Stimulated activated CD4-positive, alpha-beta T cell treated with anti-CD3 and anti-CD28 coated beads, Interleukin-1b, Interleukin-23, amount 100 ng/mL, for 1 hour (primary cell): ENCODE measurements at places on chromosomes 16 and 17.

- DNase-seq, result no peak
Observed at GRCh38 chr17:51946311-51946710, 212.2 kb downstream of the CA10 start.

- DNase-seq, result no peak
Observed at GRCh38 chr17:74836691-74837467, 22.8 kb downstream of the GRIN2C start.

- no peak for DNase-seq
Observed at GRCh38 chr17:82097919-82098168, 192 bp downstream of the FASN start.

GRCh38 chr16:19437280-19437679 lies 19.6 kb downstream of the TMC5 start:
- DNase-seq, result no peak

DNA sequence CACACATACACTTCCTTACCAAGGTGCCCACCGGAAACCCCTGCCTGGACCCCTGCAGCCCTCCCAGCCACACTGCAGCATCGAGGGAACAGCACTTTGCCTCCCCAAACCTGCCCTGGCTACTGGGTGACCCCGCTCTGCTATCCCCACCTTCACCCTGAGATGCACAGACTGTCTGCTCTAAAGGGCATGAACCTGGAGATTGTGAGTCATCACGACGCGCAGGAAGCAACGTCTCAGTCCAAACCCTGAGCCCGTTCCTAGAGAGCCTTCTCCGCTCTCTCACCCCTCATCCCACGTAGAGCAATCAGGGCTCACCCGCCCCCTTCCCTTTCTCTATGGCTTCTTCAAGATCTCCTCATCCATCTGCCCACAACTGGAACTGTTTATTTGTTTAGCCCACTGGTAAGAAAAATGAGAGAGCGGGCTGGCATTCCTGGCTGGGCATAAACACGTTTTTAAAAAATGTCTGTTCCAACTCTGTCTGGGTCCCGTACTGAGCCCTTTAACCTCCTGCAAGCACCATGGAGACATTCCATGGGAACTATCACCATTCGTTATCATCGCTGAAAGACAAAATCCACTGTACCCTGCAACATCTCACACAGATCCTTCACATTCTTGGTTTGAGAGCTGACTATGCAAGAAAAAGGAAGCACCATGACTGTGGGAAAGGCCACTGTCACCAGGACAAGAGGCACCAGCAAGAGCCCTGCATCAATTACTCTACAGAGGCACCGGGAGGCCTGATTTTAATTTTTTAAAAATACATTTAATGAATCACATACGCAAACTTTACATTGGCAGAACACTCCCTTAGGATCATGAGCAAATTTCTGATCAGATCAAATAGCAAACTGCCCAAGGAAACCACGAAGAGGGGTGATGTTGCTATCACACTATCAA lies 28.2 kb downstream of the ZFHX3 start:
- DNase-seq, result no peak

GRCh38 chr17:68701046-68701445 lies 99.9 kb upstream of the FAM20A start:
- no peak for DNase-seq

DNA sequence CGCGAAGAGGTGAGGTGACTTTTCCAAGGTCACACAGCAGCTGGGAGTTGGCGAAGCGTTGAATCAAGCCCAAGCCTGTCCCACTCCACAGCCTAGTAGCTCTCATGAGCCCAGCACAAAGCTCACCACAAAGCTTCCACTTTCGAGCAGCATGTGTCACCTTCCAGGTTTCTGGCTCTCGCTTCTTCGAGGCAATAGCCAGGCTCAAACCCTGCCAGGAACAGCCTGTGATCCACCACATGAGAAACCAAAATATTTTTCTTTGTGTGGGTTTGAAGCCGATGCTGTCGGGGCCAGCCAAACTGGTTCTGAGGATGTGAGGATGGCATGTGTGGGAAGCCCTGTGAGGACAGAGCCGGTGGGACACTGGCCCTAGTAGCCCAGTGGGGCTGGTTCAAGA lies 68.1 kb downstream of the COG7 start:
- no peak for DNase-seq

DNA sequence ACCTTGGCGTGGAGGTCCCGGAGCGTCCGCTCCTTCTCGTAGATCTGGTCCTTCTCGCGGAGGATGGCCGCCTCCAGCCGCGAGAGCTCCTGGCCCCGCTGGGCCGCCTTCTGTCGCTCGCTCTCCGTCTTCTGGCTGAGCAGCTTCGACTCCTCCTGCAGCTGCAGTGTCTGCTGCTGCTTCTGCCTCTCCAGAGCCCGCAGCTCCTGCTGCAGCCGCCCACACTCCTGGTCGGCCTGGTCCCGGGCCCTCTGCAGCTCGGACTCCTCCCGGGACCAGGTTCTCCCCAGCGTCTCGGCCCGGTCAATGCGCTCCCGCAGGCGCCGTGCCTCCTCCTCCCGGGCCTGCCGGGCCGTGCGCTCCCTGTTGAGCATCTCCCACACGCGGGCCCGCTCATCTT lies 7.6 kb downstream of the CDK3 start:
- DNase-seq, result no peak

GRCh38 chr16:77386831-77387814 lies 47.7 kb downstream of the ADAMTS18 start:
- no peak for DNase-seq

GRCh38 chr17:45948498-45948880 lies 50.6 kb upstream of the STH start:
- no peak for DNase-seq

DNA sequence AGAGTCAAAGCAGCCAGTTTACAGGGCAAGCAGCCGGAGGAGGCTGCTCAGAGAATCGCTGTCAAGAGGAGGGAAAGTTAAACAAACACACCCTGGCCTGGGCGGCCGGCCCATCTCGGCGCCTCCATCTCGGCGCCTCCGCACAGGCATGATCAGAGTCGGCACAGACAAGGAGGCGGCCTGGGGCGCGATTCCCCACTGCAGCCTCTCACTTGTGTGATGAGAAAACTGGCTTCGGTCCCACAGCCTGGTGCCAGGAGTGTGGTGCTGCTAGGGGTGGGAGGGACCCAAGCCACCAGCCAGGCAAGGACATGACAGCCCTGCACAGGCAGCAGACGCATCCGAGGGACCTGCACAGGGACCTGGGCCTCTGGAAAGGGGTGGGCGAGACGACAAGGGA lies 17.7 kb downstream of the SLC38A10 start:
- no peak for DNase-seq

DNA sequence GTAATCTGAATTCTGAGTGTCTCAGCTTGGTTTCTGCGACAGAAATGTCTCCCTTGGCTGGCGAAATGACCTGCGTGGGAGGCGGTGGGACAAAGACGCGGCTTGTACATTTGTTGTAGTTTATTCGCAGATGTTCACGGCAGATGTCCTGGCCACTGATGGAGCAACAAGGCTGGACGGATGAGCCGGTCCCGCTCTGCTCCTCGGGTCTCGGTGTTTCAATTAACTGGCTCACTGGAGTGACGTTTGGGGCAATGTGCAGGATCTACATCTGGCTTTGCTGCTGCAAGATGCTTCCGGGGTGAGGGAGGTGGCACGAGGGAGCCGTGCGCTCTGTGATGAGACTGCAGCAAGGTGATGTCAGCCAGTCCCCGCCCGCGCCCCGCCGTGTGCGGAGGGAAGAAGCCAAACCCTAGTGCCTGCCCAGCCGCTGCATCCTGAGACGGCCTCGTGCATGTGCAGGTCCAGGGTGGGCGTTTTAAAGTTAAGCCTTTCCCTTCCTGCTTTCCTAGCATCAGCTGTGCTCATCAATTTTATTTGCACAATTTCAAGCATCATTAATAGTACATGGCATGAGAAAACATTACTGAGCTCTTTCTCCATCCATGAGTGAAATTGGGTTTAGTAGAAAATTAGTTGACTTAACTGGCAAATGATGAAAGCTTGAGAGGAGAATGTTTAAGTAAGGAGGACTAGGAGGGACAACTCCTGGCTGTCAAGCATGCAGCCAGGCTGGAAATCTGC lies 44.4 kb downstream of the MGAT5B start:
- no peak for DNase-seq

DNA sequence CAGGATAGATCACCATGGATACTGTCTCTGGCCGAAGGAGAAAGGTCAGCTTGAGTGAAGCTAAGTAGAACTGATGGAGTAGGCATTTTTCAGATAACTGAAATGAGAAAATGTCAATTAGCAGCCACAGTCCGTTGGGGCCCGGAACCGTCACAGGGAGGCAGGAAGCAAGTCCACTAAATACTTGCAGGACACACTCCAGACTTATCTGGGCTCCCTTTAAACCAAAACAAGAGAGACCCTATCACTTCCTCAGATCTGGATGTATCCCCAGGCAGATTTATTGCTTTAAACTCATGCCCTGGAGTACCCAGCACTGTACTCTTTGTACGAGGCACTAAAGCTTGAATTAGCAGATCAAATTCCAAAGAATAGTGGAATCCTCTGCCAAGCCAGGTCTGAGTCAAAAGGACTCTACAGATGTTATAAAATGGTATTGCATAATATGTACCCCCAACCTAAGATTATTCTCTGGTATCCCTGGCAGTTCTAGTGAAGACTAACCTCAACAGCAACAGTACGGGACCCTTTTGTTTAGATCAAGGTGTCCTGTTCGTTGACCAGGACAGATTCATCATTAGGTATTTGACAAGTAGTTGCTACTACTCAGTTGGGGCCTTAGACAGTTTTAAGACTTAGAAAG lies 8.1 kb downstream of the ZP2 start:
- no peak for DNase-seq

DNA sequence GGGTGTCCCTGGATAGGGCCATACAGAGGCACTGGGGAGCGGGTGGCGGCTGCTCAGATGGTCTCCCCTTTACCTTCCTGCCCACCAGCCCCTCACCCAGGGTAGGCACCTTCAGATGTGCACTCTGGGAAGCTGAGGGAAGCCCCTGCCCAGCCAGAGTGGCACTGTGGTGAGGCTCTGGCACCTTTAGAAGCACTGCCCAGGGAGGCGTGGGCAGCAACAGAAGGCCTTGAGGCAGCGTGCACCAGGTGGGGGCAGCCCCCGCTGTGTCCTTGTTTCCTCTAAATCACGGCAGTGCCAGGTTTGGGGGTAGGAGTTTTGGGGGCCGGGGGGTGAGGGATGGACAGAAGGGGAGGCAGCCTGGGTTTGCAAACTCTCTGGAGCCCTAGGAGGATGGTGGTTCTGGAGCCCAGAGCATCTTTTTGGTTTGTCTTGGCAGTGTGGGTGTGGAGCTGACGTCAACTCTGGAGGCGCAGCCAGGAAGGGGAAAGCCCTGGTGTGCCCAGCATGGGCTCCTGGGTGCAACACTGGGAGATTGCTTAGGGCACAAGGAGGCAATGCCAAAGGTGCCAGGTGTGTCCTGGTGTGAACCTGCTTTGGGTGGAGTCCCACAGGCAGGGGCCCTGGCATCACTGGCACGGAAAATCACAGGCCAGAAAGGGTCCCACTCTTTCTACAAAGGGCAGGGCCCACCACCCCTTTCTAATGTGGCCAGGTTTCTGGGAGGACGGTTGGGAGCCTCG lies 23.1 kb upstream of the CDC42EP4 start:
- no peak for DNase-seq

DNA sequence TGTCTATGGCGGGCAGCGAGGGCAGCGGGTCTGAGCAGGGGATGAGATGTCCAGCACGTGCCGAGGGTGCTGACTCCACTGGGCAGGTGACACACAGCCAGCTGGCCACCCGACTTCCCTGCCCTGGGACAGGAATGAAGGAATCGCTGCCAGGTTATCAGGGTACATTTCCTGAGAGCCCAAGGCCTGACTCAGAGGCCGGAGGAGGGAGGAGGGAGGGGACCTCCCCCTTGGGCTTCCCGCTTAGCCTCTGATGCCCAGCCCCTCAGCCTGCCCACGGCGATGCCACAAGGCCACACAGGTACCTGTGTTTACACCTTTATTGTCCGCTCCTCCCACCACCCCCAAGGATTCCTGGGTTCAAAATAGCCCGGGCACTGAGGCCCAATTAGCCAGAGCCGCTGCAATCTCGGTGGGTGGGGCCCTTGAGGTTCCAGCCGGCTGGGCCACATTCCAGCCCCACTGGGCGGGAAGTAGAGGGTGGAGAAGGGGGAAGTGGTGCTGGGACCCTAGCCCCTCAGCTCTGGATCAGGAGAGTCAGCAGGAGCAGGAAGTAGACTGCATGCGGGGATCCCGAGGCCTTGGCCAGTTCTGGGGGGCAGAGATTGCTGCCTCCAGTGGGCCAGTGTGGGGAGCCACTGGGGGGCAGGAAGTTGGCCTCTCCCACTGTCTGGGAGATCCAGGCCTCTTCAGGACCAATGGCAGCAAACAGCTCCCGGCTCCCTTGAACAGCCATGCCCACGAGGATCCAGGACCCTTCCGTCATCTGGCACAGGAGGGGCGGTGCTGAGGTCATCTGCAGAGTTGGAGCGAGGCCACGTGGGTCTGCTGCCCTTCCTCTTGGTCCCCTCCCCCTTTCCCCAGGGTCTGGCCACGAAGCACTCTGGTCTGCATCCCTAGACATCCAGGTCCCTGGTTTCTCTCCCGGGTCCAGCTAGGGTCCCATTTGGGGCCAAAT lies 3.4 kb upstream of the PRSS8 start:
- DNase-seq, result no peak

DNA sequence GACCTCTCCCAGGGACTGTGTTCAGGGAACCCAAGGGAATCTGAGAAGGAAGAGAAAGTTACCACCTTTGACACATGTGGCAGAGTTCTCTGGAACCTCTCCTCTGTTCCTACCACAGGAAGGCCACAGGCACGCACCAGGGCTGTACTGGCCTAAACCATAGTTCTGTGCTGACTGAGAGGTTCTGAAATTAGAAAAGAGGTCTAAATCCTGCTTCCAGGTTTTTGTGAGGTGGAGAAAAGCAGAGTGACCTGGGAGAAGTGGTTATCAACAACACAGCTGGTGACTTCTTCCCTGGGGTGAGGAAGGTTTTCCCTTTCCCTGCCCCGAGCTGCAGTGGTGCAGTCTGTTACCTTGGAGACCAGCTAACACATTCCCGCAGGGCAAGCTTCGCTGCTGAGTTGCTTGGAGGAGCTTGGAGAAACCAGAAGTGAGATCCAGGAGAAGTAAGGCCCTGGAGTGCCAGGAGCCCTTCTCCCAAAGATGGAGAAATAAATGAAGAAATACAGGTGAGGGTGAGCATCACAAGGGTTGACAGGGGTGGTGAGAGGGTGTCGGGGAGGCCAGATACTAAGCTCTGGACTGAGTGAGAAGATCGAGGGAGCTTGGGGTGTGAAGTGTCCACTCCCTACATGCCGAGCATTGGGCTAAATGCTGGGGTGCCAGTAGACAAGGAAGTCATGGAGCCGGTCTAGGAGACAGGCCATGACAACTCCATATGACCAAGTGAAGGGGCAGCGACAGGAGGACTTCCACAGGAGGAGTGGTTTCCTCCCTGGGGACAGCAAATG lies at the start of gene VWA3A:
TSS of gene VWA3A (plus strand) at position 399 of the 791 bp plus-strand sequence. CDS start at position 496, 97 bp downstream.
- no peak for DNase-seq
